GM23338 (cell line): ENCODE measurements at places on chromosomes 12 and 14. TPM values are rescaled to one million over a fixed set of nuclear protein-coding genes. Genes with fewer than 3 reads are reported as not detected.

DNA sequence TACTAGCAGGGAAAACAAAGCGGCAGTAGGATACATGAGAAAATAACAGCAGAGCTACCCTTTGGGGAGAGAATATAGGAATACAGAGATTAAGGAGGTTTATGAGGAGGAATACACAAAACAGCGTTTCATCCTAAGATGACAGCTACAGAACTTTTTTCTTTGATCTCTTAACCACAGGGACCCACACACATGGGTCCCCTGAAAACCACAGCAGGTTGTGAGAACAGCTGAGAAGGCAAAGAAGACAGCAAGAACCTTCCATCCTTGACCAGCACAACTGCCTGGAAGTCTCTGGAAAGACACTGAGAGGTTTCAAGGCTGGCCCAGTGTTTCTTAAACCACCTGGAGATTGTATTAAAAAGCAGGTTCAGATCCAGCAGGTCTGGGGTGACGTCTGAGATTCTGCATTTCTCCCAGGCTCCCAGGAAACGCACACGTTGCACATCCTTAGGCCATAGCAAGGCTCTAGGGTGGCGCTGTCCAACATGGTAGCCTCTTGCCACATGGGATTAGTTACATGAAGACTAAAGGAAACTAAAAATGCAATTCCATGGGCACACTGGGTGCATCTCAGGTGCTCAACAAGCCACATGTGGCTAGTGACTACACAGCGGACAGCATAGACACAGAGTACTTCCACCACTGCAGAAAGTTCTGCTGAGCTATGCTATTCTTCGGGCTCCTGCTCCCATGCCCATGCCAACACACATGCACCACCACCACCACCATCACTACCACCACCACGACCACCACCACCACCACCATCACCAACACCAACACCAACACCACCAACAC is 92.3 kb downstream of the FOXN3 start:
- no peak for DNase-seq

- DNase-seq = no peak
Observed at GRCh38 chr12:54697851-54698250, 49.7 kb upstream of the DCD start.

DNA sequence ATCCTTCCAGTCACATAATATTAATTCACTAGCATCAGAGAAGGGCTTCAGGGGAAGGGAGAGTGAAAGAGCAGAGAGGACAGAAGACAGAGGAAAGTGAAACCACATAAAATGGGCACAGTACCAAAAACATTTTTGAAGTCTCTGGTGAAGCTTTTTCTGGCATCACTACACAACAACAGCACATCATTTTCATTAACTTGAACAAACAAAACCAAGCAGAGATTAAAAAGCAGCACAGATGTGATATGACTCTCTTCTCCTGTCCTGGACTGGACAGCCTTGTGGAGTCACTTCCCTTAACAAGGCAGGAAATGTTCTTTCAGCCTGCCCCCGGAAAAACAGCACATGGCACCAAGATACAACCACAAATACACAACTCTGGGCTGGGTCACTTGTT is 112.0 kb downstream of the TSPAN8 start:
- no peak for DNase-seq

DNA sequence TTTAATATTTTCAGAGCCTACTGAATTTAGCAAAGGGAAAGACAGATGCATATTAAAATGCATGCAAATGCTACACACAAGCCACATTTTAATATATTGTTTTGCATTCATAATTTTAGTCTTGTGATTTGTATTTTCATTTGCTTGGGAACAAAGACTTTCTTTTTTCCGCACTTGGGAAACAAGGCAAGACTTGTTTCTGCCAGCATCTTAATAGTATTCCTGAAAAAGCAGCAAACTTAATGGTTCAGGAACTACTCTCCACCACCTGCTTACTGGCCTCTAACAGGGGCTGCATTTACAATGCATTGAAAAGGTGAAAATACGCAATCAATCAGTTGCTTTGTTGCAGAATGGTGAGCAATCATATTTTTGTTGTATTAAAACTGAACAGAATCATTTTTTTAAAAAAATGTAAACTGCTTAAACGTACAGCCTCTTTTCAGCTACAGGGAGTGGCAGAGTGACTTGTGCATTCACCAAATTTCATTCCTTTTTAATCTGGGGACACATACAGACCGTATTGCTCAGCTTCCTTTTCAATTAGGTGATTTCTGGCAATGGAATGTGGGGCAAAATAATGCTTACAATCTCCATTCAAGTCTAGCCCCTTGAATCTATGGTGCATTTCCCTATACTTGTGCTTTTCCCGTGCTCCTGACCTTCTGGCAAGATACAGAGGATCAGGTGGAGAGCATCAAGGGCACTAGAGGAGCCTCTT is 144.1 kb upstream of the BTG1 start:
- DNase-seq = no peak

DNA sequence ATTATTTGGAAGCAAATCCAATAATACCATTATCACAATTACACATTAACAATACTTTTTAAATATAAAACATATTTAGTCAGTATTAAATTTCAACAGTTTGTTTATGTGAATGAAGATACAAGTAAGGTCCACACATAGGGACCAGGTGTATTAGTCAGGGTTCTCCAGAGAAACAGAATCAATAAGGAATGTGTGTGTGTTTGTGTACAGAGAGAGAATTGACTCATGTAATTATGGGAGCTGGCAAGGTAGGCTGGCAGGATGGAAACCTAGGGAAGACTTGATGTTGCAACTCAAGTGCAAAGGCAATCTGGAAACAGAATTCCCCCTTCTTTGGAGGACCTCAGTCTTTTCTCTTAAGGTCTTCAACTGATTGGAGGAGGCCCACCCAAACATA is 123.2 kb upstream of the OTX2 start:
- no peak for DNase-seq

DNA sequence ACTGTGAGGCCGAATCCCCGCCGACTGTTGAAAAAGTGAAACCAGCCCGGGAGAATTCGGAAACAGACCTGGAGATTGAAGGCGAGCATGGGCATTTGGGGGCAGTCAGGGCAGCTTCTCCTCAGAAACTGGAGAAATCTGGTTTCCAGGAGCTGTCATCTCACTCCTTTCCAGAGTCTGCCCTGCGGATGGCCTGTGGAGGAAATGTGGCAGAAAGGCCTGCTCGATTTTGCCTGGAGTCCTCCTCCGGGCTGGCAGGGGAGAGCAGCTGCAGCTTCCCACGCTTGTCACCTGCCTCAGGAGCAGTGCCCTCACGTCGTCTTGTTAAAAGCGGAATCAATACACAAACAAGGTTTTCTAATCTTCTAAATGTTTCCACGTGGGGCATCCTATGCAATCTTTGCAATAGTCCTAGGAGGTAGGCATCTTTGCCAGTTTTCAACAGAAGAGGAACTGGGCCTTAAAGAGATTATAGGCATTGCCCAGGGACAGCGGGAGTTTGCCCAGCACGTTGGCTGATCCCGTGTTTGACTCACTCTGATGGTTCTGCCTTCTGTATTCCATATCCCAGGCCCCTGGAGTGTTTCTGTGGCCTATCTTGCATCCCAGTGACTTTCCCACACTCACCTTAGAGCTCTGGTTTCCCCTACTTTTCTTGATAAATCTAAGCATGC is 2.3 kb downstream of the LRRC74A start:
- no peak for DNase-seq

Gene CLEC4A
- polyA plus RNA-seq = 0.48 and 1.2 TPM in 2 replicates

Gene PLA2G1B
- not detected in 2 replicates for polyA plus RNA-seq

Gene CD4
- polyA plus RNA-seq = 2.0 and 2.1 TPM in 2 replicates

Gene PPFIA2
- 3.0 and 5.4 TPM in 2 replicates for polyA plus RNA-seq

Gene CMA1
- not detected in 2 replicates for polyA plus RNA-seq
